Endodermal cell (in vitro differentiated cells): ENCODE measurements at places on chromosomes 5 and 9. TPM values are rescaled to one million over a fixed set of nuclear protein-coding genes. Genes with fewer than 3 reads are reported as not detected.

Gene MYOZ3
- 12.4 and 14.1 TPM in 2 replicates for total RNA-seq

Gene PTPDC1
- 7.8 and 9.0 TPM in 2 replicates for total RNA-seq

Gene GABRA1
- 0.33 TPM in 1 of 2 replicates, not detected in the other for total RNA-seq

Gene RPP25L
- total RNA-seq = 19.3 and 22.4 TPM in 2 replicates

DNA sequence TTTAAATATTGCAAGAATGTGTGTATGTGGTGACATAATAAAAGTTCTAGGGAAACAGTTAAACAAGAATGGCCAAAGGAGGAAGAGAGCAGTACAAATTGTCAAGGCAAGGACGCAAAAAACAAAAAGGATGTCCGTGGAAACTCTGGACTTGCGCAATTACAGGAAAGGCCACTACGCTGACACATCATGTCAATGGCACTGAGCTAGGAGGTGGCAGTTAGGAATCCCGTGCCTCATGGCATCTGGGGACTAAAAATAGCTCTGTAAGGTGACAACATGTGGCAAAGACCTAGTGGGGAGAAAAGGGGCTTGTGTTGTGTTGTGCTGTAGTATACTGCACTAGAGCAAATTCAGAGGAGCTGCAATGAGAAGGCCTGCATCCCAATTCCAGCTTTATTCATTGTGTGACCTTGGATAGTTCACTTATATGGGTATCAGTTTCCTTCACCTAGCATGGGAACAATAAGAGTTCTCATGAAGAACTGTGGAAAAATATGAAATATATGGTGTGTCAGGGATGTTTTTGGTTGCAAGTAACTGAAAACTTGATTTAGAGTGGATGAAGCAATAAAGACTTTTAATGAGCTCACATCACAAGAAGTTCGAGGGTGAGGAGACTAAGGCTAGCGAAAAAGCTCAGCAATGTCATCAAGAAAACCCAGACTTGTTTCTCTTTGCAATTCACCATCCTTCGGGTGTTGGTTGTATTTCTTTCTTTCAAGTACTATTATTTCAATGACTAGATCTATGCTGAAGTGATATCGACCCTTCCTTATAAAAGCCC lies 124.1 kb upstream of the STC2 start:
- no peak for DNase-seq

DNA sequence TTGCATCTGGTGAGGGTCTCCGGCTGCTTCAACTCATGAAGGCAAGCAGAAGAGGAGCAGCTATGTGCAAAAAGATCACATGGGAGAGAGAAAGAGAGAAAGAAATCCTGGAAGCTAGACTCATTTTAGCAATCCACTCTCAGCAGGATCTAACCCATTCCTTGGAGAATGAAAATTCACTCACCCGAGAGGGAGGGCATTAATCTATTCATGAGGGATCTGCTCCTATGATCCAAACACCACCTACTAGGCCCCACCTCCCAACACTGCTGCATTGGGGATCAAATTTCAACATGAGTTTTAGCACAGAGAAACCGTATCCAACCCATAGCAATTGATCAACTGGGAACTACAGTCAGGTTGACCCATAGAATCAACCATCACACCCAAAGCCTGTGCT lies 98.1 kb upstream of the SV2C start:
- peak; percentile 57 for DNase-seq

- DNase-seq = peak; percentile 37
These were observed 15.5 kb upstream of the LAMC3 start for GRCh38 chr9:130993303-130994030.

DNA sequence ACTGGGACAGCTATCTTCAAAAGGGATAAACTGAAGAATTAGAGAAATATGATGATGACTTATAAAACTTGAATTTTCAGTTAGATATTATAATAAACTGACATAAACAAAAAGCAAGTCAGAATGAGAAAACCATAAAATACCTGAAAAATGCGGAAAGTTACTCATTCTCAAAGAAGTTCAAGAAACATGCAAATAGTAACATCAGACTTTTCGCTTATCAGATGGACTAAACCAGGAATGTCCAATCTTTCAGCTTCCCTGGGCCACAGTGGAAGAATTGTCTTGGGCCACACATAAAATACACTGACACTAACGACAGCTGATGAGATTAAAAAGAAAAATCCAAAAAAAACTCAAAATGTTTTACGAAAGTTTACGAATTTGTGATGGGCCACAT lies 53.9 kb downstream of the DROSHA start:
- no peak for DNase-seq

DNA sequence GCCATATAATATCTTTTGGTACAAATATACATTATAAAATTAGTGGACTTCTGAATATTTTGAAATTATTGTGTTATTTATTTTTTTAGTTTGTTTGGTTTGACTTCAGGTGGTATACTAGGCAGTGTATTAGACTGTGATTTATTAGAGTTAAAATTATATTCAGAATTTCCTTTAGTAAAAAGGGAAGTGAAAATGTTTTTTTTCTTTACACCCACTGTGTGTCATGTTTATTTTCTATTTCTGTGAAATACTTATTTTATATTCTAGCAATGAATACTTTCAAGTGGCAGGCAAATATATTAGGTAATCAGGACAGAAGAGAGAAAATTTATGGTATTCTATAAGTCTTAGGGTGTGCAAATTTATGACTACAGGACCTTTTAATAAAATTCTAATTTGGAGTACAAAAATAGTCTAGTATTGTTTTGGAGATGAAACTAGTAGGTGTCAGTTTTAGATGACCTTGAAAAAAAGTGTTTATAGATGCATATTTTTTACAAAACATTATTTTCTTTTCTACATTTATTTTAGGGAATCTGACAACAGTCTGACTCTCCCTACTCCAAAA lies 8.8 kb downstream of the CSNK1G3 start:
- no peak for DNase-seq
